ENCODE measurements at places on chromosomes 12 and 14. TPM values are rescaled to one million over a fixed set of nuclear protein-coding genes. Genes with fewer than 3 reads are reported as not detected.

GLS2 gene
- 16.9 TPM for total RNA-seq

REP15 gene
- total RNA-seq = 0.80 TPM

TSPAN19 gene
- not detected for total RNA-seq

- no peak overlapping the region for H3K4me3 ChIP-seq
- DNase-seq = no peak
- no peak overlapping the region for H3K27ac ChIP-seq
- no peaks in the 10 kb centered on the region for H3K36me3 ChIP-seq
These were observed 17.6 kb upstream of the BCL11B start for GRCh38 chr14:99289394-99290189.

- no peak overlapping the region for H3K4me3 ChIP-seq
- H3K27me3 ChIP-seq = no peaks in the 10 kb centered on the region
- H3K27ac ChIP-seq = no peak overlapping the region
- H3K36me3 ChIP-seq = no peaks in the 10 kb centered on the region
- H3K4me1 ChIP-seq = peaks cover 3% of the 10 kb centered on the region
- DNase-seq = no peak
These were observed 2.2 kb downstream of the BTBD7 start for GRCh38 chr14:93330609-93331000.

GRCh38 chr12:14701809-14702568, 5.6 kb upstream of the GUCY2C start:
- H3K4me1 ChIP-seq = peaks cover 4% of the 10 kb centered on the region
- no peak for DNase-seq
- peaks cover 14% of the 10 kb centered on the region for H3K36me3 ChIP-seq
- H3K27me3 ChIP-seq = no peaks in the 10 kb centered on the region

Measured in H1 (cell line).